ENCODE measurements at places on chromosomes 2 and 18.

DNA sequence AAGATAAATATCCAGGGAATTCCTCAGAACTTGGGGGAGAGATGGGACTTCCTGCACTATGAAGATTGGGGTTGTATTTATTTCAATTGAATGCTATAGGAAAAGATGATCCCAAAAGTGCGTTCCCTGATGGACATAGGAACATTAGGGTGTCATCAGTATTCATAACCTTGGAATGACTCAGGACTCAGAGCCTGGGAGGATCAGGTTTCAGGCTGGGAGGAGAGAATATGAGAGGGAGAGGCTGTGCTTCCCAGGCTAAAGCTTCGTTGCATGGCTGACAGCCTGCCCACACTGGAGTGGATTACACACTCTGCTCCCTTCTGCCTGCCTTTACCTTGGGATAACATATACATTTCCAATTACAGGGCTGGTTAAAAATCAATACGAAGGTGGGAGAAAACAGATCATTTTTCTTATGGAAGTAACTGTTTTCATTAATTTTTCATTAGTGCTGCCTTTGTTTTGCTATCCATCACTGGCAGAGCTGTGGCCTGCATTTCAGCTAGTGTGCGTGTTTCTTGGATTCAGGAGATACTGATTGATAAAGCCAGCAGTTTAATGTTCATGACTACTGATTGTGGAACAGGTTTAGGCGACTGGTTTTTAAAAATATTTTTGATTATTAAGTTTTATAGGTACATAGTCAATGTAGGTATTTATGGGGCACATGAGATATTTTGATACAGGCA is 118.7 kb downstream of the KCTD1 start:
- DNase-seq: peak; percentile 49

DNA sequence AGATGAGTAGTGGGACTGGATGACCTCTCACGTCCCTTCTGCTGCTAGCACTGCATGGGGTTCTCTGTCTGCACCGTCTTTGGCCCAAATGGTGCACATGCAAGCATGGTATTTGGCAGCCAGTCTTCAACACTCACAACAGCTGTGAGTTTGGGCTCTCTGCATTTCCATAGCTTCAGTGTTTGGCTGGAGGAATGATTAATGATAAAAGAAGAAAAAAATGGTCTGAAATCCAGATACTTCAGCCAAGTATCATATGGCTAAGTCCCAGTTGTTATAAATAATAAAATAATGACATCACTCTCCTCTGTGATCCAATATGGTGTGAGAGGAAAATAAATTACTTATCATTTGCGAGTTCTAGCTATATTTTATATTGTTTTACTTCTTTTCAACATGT is 173.3 kb downstream of the DCDC2C start:
- no peak for DNase-seq

DNA sequence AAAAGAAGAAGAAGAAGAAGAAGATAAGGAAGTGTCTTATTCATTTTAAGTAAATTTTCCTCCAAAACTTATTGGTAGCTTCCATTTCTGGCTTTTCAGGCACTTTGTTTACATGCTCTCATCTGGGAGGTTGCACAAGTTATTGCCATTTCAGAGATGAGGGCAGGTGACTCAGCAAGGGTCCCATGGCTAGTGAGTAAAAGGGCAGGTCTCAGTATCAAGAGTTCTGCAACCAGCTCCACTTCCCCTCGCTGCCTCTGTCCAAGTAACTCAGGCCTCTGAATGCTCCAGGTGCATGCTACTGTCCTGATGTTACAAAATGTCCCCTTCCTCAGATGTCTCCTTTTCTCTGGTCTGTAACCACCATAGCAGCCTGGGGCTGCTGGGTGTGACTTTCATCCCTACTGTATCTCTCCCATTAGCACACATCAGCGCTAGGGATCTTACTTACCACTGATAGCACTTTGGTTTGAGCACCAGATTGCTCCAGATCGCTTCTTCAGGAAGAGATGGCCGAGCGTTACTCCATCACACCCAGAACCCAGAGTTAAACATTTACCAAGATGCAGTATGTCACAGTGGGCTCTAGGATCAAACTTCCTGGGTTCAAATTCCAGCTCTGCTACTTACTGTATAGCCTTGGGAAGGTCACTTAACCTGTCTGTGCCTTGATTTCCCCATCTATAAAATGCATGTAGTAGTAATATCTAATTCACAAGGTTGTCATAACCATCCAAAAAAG is 57.4 kb upstream of the LAPTM4A start:
- DNase-seq: no peak

DNA sequence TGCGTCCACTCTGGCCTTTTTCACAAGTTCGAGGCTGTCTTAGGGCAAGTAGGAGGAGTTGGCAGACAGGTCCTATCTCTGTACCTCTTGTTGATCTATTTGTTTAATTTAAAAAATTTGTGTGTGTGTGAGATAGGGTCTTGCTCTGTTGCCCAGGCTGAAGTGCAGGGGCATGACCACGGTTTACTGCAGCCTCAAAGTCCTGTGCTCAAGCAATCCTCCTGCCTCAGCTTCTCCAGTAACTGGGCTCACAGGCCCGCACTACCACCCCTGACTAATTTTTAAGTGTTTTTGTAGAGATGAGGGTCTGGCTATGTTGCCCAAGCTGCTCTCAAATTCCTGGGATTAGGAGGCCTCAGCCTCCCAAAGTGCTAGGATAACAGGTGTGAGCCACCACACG is 4.2 kb upstream of the SLC35F6 start:
- DNase-seq: no peak

DNA sequence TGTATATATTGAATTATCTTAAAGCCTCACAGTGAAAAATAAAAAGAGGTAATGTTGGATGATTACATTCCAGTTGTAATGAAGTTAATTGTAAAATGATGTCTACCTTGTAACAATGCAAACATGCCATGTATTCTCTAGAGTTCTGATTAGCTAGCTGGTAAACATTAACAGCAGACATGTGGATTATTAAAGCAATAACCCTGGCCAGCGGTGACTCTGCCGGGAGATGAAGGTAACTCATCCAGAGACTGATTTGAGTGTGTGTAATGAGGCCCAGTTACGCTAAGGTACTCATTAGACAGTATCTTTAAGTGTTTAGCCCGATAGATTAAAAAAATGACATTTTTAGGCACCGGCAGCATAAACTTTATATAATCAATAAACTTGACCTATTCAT is 79.6 kb upstream of the REV1 start:
- DNase-seq: no peak

DNA sequence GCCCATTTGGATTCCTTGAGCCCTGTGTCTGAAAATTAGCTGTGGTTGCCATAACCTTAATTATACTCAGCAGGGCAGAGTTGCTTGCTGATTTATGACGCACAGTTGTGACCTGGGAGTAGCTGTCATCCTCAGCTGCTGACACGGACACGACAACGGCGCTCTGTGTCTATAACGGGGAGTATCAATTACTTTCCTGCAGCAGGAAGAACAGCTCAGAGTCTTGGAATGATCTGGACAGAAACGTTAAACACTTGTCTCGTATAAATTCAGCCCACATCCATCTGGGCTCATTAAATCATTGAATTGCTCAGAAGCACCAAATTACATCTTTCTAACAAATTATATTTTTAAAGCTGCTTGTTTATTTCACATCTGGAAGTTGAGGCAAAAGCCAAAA is 116.3 kb downstream of the SEPTIN10 start:
- peak; percentile 26 for DNase-seq

DNA sequence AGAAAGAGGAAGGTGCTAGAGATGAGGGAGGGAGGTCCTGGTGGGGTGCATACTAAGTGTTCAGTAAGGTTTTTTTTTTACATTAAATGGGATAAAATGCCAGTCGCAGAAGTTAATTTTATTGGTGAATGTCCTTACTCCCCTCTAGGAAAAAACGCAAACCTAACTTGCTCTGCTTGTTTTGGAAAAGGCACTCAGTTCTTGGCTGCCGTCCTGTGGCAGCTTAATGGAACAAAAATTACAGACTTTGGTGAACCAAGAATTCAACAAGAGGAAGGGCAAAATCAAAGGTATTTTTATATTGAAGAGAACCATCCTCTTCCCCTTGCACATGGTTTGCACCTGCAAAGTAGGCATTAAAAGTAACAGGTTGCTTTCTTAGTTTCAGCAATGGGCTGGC is 12.7 kb upstream of the IL18R1 start:
- DNase-seq: no peak

- no peak for DNase-seq
These were observed 46.2 kb upstream of the ARHGAP28 start for GRCh38 chr18:6683112-6683876.

DNA sequence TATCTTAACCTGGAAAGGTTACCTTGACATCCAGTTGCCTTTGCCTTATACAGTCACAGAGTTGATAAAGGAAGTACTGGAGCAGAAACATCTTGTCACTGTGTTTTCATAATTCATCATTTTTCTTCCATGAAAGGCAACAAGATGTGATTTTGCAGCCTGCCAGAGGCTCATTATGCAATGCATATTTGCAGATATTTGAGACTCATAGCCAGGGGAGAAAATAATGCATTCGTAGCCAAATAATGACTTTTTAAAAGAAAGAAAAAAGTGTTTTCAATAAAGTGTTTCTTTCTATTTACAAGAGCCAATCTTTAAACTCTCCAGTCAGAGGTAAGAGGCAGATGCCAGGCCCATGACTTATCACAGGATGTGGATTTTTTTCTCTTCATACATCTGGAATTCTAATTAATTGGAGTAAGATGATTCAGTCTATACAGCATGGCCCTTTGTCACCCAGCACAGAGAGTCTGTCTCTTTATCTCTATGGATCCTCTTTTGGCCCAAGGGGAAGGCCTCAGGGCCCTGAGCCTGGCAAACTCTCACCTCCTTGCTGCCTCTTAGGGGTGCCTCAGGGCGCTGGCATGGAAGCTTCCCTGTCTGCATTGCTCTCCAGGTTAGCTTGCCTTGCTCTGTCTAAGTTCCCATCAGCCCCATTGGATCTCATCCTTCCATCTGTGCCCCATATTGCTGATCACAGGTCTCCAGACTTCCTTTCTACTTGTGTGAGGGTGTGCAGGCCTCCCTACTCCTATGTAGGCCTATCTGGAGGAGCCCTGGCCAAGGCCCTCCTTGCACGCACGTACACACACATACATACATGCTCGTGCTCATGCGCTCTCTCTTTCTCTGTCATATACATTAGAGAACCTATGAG is 247.7 kb downstream of the TPGS2 start:
- DNase-seq: no peak

DNA sequence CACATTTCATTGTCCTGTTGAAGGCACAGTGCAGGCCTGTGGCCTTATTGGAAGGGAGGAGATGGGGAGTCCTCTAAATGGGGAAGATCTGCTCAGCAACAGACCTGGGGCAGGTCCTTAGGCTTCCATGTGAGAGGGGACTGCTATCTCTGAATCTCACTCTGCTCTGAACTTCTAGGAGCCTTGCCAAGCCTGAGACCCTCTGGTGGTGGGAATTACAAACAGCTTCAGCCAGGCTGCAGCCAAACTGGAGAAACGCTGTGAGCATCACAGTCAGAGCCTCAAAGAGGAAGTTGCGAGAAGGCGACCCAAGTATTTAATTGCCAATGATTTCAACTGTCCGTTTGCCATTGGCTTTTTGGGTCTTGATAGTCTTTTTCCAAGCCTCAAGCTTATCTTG is 66.8 kb upstream of the MC2R start:
- no peak for DNase-seq

DNA sequence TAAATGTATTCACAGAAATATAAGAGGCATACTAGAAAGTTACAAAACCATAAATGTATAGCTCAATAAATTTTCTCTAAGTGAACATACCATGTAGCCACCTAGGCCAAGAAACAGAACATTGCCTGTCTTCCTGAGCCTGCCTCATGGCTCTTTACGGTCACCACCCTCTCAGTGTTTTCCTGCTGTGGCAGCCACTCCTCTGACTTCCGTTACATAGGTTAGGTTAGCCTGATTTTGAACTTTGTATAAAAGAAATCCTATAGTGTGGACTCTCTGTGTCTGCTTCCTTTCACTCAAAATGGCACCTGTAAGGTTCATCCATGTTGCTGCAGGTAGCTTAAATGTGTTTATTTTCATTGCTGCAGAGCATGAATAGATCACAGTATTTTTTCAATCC is 11.6 kb upstream of the ST3GAL5 start:
- DNase-seq: no peak

- no peak for DNase-seq
These were observed 13.6 kb downstream of the DCC start for GRCh38 chr18:52353589-52353988.

- DNase-seq: no peak
These were observed 3.4 kb downstream of the NAGK start for GRCh38 chr2:71071681-71072398.

DNA sequence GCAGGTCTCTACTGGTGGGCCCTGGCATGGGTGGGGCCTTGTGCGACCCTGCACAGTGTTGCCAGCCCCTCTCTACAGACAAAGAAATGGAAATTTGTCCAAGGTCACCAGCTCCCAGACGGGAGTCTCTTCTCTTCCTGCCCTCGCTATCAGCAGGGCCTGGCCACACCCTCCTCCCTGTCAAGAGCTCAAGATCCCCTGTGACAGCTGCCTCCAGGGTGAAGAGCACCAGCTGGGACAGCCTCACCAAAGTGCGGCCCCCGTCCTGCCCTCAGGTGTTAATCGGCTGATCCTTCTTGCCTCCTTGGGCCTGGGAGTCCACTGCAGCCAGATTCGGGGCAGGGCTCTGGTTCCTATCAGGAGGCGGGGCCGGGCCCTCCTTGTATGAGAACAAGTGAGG is 259.1 kb downstream of the TWIST2 start:
- DNase-seq: no peak

GRCh38 chr2:46717344-46718121 is 198.1 kb downstream of the MCFD2 start:
- DNase-seq: no peak

DNA sequence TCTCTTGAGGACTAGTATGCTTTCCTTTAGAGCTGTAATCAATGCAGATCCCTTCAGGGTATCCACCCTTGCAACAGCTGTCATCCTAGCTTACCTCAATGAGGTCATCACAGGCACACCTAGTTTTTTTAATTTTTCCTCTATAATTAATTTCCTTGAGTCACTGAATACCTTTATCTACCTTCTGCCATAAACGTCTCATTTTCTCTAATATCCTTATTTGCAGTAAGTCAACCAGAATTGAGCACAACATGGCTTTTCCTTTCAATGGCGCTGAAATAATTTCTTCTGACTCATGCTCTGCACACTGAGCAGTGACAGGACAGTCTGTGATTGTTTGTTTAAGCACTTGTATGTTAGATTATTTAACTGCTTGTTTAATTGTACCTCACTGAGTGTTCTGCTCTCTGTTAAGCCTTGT is 49.4 kb downstream of the ETAA1 start:
- DNase-seq: no peak

- no peak for DNase-seq
These were observed 58.9 kb upstream of the SLC1A4 start for GRCh38 chr2:64930258-64930671.

DNA sequence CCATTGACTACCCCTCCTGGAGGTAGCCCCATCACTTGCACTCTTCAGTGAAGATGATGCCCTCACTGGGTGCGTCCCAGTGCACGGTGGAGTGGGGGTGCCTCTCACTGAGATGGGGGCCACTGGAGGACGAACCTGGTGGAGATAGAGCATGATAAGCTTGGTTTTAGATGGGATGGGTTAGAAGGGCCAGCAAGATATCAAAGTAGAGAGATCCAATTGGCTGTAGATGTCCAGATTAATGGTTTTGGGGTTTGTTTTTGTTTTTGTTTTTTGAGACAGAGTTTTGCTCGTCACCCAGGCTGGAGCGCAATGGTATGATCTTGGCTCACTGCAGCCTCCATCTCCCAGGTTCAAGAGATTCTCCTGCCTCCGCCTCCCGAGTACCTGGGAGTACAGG is 28.3 kb downstream of the DPYSL5 start:
- no peak for DNase-seq

Measured in AG04449 (cell line).